ENCODE measurements at places on chromosomes 6 and 20. TPM values are rescaled to one million over a fixed set of nuclear protein-coding genes. Genes with fewer than 3 reads are reported as not detected.

The RMND1 gene
- 30.5 TPM for total RNA-seq

The OSBPL2 gene
- 25.3 TPM for total RNA-seq

The MLIP gene
- total RNA-seq, result 0.51 TPM

The PLCB1 gene
- total RNA-seq, result 16.5 TPM

The RNF182 gene
- total RNA-seq, result 0.38 TPM

The PRDM13 gene
- not detected for total RNA-seq

The FOXF2 gene
- 0.88 TPM for total RNA-seq

The GLYATL3 gene
- total RNA-seq, result not detected

The CSNK2A1 gene
- 78.4 TPM for total RNA-seq

The BTNL2 gene
- not detected for total RNA-seq

Data from subcutaneous adipose tissue (tissue), 4 donors.